ENCODE measurements at places on chromosomes 6 and 20.

GRCh38 chr6:160714731-160715316 lies 12.8 kb downstream of the PLG start:
- H3K36me3 ChIP-seq = no peaks in the 10 kb centered on the region
- H3K27me3 ChIP-seq = no peaks in the 10 kb centered on the region
- H3K4me3 ChIP-seq = no peak overlapping the region
- DNase-seq = no peak
- H3K4me1 ChIP-seq = no peaks in the 10 kb centered on the region

GRCh38 chr6:145258122-145258521 lies 477.2 kb downstream of the EPM2A start:
- DNase-seq = no peak
- no peaks in the 10 kb centered on the region for H3K36me3 ChIP-seq
- H3K4me1 ChIP-seq = no peaks in the 10 kb centered on the region
- no peak overlapping the region for H3K4me3 ChIP-seq
- no peak overlapping the region for H3K27ac ChIP-seq
- no peaks in the 10 kb centered on the region for H3K27me3 ChIP-seq

DNA sequence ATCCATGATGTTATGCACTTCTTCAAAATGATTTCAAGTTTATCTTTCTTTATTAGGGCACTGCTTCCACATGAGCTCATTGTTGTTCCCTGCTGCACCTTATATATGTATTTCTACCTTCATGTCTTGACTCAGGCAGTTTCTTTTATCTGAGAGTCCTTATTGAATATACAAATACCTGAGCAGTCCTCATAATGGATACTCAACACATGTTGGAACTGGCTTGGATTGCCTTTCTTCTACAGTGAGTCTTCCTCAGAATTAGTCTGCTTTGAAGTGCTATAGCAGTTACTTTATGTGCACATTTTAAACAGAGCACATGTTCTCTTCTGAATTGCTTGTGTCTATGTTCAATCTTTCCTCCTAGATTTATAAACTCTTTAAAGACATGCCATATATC lies 45.3 kb upstream of the LOC128125822 start:
- no peak for DNase-seq
- no peaks in the 10 kb centered on the region for H3K36me3 ChIP-seq
- H3K27me3 ChIP-seq = no peaks in the 10 kb centered on the region
- no peak overlapping the region for H3K27ac ChIP-seq

- DNase-seq = no peak
- H3K27me3 ChIP-seq = no peaks in the 10 kb centered on the region
- peaks cover 23% of the 10 kb centered on the region for H3K4me1 ChIP-seq
- H3K27ac ChIP-seq = no peak overlapping the region
- no peaks in the 10 kb centered on the region for H3K36me3 ChIP-seq
These were observed 298.1 kb upstream of the TCF21 start for GRCh38 chr6:133590814-133591213.

GRCh38 chr6:139905404-139906052 lies 531.1 kb upstream of the CITED2 start:
- no peak for DNase-seq
- H3K27ac ChIP-seq = no peak overlapping the region
- H3K27me3 ChIP-seq = no peaks in the 10 kb centered on the region
- no peaks in the 10 kb centered on the region for H3K36me3 ChIP-seq

GRCh38 chr6:135322427-135323201 lies 141.5 kb downstream of the MYB start:
- H3K36me3 ChIP-seq = peaks cover 9% of the 10 kb centered on the region
- peaks cover 6% of the 10 kb centered on the region for H3K4me1 ChIP-seq
- no peak for DNase-seq
- H3K4me3 ChIP-seq = no peak overlapping the region

DNA sequence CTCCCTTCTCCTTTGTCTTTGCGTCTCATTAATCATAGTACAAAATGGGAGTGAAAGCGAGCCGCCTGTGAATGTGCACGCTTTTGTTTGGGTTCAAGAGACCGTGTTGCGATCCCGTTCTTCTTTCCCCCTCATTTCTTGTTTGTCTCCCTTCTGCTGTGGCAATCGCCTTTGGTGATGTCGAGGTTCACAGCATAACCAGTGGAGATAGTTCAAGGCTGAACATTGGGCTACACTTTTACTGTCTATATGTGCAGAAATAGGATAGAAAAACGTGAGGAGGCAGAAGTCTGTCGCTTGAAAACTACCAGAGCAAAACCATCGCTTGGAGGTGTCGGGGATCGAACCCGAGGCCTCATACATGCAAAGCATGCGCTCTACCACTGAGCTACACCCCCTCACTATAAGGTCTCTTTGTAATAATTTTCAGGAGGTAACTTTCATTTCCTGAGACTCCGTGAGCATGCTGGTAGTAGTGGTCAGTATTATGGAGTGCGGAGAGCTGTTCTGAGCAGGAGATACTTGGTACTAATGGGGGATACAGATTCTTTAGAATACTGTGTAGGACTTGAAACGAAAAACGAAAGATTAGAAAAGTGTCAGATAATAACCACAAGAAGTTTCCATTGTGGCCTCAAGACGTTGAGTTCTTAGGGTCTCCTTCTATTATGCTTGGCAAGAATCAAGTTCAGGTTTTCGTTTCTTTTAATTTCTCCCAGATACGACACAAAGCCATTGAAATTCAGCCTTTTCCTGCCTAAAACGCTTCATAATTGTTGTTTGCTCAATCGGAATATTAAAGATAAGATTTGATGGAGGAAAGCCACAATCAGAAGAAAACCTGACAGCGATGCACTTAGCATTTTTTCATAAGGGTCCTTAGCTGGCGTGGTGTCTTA lies 106.6 kb downstream of the TRIM27 start:
- no peaks in the 10 kb centered on the region for H3K36me3 ChIP-seq
- no peak overlapping the region for H3K4me3 ChIP-seq
- no peaks in the 10 kb centered on the region for H3K4me1 ChIP-seq

DNA sequence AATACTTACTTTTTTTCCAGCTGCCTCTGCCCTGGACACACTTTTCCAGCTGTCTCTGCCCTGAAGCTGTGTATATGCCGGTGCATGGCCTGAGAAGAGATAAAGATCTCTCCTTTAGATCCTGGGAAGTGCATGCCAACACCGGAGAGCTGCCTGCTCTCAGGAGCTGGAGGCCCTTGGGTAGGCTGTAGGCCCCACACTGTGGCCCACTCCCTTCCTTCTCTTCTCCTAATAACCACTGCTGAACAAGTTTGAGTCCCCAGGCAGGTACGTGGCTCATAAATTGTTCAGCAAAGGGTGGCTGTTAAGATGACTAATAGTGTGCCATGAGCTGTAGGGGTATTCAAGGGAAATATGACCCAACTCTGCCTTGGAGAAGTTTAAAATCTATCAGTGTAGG lies 102.5 kb downstream of the CD24 start:
- no peaks in the 10 kb centered on the region for H3K36me3 ChIP-seq
- no peaks in the 10 kb centered on the region for H3K27me3 ChIP-seq
- H3K4me3 ChIP-seq = peak overlapping the region; percentile 5
- peaks cover 14% of the 10 kb centered on the region for H3K4me1 ChIP-seq
- no peak overlapping the region for H3K27ac ChIP-seq

GRCh38 chr20:10618611-10619245 lies 55.1 kb downstream of the JAG1 start:
- H3K4me1 ChIP-seq = peaks cover 58% of the 10 kb centered on the region
- H3K27ac ChIP-seq = peak overlapping the region; percentile 89
- DNase-seq = no peak
- H3K27me3 ChIP-seq = no peaks in the 10 kb centered on the region
- H3K36me3 ChIP-seq = no peaks in the 10 kb centered on the region
- no peak overlapping the region for H3K4me3 ChIP-seq

Data from esophagus squamous epithelium (tissue), 5 donors.